ENCODE measurements at places on chromosomes 1 and 21. TPM values are rescaled to one million over a fixed set of nuclear protein-coding genes. Genes with fewer than 3 reads are reported as not detected.

DNA sequence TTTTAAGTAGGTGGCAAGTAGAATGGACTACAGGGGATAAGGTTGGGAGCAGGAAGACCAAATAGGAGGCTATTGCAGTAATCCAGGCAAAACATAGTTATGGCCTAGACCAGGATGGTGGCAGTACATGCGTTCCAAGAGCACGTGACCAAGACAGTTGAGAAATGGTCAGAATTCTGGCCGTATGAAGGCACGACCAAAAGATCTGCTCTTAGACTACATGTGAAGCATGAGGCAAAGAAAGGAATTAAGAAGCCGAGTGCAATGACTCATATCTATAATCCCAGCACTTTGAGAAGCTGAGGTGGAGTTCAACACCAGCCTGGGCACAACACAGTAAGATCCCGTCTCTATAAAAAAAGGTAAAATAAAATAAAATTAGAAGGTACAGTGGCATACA is 71.3 kb downstream of the LUZP1 start:
- DNase-seq, result no peak

DNA sequence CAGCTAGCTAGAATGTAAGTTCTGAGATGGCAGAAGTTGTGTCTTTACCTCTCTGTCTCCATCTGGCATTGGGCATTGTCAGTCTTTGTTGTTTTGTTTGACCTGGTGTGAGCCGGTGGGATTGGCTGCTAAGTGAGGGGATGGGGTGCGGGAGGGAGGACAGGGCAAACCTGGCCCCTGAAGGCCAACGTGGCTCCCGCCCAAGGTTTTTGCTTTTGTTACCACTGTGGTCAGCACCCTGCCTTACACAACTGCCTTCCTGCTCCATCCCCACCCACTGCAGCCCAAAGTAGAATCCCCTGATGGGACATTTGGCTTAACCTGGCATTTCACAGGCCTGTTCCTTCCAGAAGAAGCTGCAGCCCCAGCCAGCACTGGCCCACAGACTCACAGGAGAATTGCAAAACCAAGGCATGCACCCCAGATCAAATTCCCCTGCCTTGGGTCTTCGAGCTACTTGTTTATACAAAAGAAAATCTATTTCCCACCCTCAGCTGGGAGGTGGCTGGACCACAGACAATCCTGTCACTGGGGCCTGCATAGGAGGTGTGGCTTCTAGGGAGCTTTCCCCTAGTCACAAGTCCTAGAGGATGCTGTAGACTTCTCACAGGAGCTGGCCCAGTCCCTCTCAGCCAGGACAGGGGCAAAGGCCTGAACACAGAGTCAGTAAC is 147.5 kb downstream of the TRABD2B start:
- DNase-seq, result no peak

The CLK2 gene
- total RNA-seq, result 29.3 TPM

DNA sequence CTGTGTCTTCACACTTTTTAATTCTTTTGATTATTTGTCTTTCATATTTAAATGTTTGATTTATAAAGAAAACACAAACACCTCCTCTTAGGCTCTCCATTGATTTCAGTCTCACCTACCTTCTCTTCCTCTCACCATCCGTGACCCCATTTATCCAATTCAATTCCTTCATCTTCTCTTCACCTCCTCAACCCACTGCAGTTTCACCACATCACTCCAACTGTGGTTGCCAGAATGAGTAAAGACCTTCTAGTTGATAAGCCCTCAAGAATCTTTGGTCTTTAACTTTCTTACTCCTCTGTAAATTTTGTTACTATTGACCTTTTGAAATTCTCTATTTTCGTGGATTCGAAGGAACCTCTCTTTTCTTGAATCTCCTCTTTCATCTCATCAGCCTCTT is 260.7 kb downstream of the CHRM3 start:
- DNase-seq, result no peak

DNA sequence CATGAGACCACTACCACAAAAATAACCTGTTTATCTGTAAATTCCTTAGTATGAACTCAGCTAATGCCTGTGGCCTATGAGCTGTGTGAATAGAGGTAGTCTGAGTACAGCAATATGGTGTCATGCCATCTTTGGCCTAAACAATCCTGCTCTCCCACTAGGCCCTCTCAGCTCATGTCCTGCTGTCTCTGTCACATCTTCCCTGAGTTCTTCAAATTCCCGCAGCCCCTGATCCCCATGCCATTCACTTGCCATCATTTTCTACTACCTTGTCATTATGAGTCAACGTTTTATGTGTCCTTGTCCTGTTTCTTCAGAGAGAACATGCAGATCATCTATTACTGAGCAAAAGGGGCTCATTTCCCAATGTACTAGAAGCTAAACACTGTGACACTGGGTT is 125.6 kb downstream of the SPATA46 start:
- DNase-seq, result no peak

- DNase-seq, result no peak
Observed at GRCh38 chr1:159076438-159077119, at the start of gene AIM2. TSS of gene AIM2 (minus strand) at chr1:159076766. CDS start at chr1:159073499, 3,267 bp downstream.
